ENCODE measurements at places on chromosomes 1 and 21.

DNA sequence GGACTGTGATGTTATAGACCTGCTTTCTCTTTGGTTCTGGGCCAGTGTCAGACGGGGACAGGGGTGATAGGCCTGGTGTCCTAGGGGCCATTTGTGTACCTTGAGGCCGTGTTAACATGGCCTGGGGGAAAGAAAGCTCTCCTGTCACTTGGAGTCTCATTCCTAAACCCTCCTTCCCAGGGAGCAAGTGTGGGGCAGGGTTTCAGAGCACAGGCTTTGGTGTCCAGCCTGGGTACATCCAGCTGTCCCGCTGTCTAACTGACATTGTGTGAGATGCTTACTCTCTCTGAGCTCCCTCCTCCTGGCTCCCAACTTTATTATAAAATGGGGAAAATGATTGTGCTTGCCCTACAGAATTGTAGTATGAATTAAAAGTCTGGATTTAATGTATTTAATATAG is 32.6 kb upstream of the EPHA8 start:
- DNase-seq, result no peak

DNA sequence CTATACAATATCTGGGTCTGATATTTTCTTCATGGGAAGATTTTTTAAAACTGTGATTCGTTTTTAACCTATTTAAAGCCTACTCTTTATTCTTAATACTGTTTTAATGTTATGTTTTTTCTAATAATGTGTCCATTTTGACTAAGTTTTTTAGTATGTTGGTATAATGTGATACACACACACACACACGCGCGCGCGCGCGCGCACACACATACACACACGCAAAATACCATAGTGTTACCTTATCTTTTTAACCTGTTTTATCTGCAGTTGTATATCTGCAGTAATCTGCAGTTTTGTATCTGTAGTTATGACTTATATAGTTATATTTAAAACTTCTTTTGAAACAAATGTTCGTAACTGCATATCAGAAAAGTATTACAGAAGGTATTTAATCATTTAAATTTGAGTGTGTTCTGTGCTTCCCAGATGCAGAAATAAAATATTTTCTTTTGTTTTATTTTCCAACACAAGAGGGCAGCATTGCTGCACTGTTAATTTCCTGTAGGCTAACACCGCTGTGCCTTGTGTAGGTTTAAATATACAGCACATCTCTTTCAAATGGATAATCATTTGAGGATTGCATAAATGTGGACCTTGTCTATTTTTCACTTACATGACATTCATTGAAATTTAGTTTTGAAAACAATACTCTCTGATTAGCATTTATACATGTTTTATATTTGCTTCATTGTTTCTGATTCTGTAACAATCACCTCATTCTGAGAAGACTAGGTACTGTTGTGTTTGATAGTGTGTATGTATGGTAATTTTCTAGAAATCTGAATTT is 166.1 kb downstream of the PDE4B start:
- no peak for DNase-seq

DNA sequence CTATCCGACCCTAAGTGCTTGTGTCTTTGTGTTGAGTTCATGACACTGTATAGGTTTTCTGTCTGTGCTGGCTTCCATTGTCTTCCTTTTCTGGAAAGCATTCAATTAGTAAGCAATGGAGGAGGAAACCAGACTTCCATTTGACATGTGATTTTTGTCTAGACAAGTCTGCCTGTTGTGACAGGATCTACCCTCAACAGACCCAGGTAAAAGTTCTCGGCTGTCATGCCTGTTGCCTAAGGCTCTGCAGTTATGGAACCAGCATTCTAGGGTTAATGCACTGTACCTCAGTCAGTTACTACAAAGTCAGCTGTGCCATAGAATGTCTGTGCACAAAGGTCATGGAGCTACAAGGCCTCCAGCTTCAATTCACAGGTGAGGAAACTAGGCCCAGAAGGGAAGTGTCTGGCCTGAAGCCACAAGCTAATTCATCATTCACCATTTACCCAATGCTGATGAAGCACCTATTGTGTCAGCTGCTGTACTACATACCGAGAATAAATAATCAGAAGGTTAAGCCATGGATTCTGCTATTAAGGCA is 72.3 kb downstream of the PLPP3 start:
- no peak for DNase-seq

GRCh38 chr1:150151291-150152181 is 1.8 kb downstream of the PLEKHO1 start:
- DNase-seq, result no peak

- no peak for DNase-seq
Measured at GRCh38 chr1:110239441-110240430, 29.6 kb downstream of the KCNC4 start.

GRCh38 chr1:1013922-1014648 is 788 bp downstream of the ISG15 start:
- no peak for DNase-seq

- no peak for DNase-seq
Measured at GRCh38 chr1:77238462-77238861, 19.2 kb upstream of the PIGK start.

DNA sequence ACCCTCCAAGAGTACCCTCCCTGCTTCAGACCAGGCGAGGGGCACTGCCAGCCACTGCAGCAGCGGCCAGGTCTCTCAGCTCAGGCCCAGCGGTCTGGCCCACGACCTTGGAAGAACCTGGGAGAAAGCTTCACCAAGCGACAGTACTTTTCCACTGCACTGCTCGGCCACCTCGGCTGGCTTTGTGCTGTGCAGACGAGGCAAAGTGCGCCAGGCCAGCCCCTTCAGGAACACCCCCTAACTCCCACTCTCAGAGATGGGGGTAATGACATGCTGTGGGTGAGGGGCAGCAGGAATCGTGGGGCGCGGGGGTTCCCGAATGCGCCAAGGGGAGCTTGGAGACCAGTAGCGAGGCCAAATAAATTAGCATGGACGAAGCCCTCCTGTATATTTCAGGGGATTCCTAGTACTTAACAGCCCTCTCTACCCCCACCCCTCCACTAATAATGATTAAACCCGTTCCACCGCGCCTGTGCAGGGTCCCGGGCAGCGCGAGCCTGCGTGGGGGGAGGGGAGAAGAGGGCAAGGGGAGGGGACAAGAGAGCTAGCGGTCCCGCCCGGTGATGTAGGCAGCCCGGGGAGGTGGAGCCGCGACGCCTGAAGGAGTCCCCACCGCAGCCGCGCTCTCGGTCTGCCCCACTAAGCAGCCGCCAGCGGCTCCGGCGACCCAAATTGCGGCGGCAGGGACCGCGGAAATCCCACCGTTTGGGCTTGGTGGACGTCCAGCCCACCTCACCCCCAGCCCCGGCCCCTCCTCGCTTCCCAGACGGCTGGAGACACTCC is at the start of gene FAM43B:
FAM43B (plus strand) TSS at position 629 of the 783 bp plus-strand sequence. CDS start 401 bp downstream, outside the sequence.
- no peak for DNase-seq

- no peak for DNase-seq
Measured at GRCh38 chr1:148315071-148315811, 163.2 kb upstream of the NBPF11 start.
